SJCRH30 (cell line): ENCODE measurements at places on chromosomes 5 and 9. TPM values are rescaled to one million over a fixed set of nuclear protein-coding genes. Genes with fewer than 3 reads are reported as not detected.

Gene SHISAL2B
- total RNA-seq: not detected in 2 replicates

Gene SLC25A48
- total RNA-seq: not detected in 2 replicates

Gene PCDHGA11
- 1.3 and 1.4 TPM in 2 replicates for total RNA-seq

Gene TRMT10B
- total RNA-seq: 0.43 and 0.53 TPM in 2 replicates

Gene GBGT1
- 1.2 TPM in 2 replicates for total RNA-seq

Gene ZNF300
- total RNA-seq: 9.9 and 12.3 TPM in 2 replicates

Gene PCDH12
- 0.25 and 0.42 TPM in 2 replicates for total RNA-seq

Gene ZNF366
- 0.12 and 0.25 TPM in 2 replicates for total RNA-seq

Gene NR4A3
- total RNA-seq: 0.13 and 0.32 TPM in 2 replicates

Gene OR1Q1
- total RNA-seq: not detected in 2 replicates

Gene PCDHB13
- 3.0 and 3.2 TPM in 2 replicates for total RNA-seq

Gene MFAP3
- 48.2 and 55.6 TPM in 2 replicates for total RNA-seq

Gene GGTA1
- total RNA-seq: not detected in 2 replicates

Gene IL5
- not detected in 2 replicates for total RNA-seq

Gene OR2V1
- 0.10 TPM in 1 of 2 replicates, not detected in the other for total RNA-seq

Gene SHROOM1
- total RNA-seq: 1.6 and 2.5 TPM in 2 replicates

Gene PRUNE2
- total RNA-seq: 24.5 and 25.0 TPM in 2 replicates

Gene GAPT
- total RNA-seq: not detected in 2 replicates

Gene SLC36A2
- total RNA-seq: not detected in 2 replicates

Gene SEMA5A
- not detected in 2 replicates for total RNA-seq

Gene RMRP
- total RNA-seq: 8,654 and 17,072 TPM in 2 replicates

Gene FGF1
- not detected in 2 replicates for total RNA-seq

Gene PCDHGC4
- 3.4 and 3.6 TPM in 2 replicates for total RNA-seq

Gene NIPAL4
- total RNA-seq: not detected in 2 replicates

Gene IRX2
- total RNA-seq: 6.1 and 6.4 TPM in 2 replicates

Gene IFNB1
- not detected in 2 replicates for total RNA-seq

Gene P4HA2
- 75.5 and 77.7 TPM in 2 replicates for total RNA-seq

Gene RBM22
- total RNA-seq: 50.5 and 55.2 TPM in 2 replicates

Gene PCDHAC2
- 0.08 TPM in 1 of 2 replicates, not detected in the other for total RNA-seq

Gene SCGB3A1
- total RNA-seq: not detected in 2 replicates

Gene MYMK
- total RNA-seq: 1.1 and 2.0 TPM in 2 replicates

Gene SUSD3
- not detected in 2 replicates for total RNA-seq

Gene CDHR2
- not detected in 2 replicates for total RNA-seq

Gene ATP10B
- total RNA-seq: not detected in 2 replicates

Gene IFNA1
- not detected in 2 replicates for total RNA-seq

Gene CBY3
- not detected in 2 replicates for total RNA-seq

Gene C9orf153
- total RNA-seq: 0.43 and 0.55 TPM in 2 replicates

Gene WDR38
- not detected in 2 replicates for total RNA-seq

Gene CPLANE1
- total RNA-seq: 26.9 and 34.2 TPM in 2 replicates

Gene UBLCP1
- total RNA-seq: 26.4 and 28.7 TPM in 2 replicates

Gene PCDHGA2
- 0.71 and 1.0 TPM in 2 replicates for total RNA-seq

Gene PNPLA7
- total RNA-seq: 0.14 and 0.43 TPM in 2 replicates

Gene SLIT3
- total RNA-seq: 1.8 and 2.0 TPM in 2 replicates

Gene SPATA31C1
- 0.10 and 0.14 TPM in 2 replicates for total RNA-seq

Gene DMRTA1
- total RNA-seq: 1.4 and 1.6 TPM in 2 replicates

Gene PAEP
- not detected in 2 replicates for total RNA-seq

Gene PCDHGB3
- total RNA-seq: 5.2 and 7.4 TPM in 2 replicates

Gene COL15A1
- 7.5 and 7.6 TPM in 2 replicates for total RNA-seq

Gene NPR3
- 0.23 and 0.24 TPM in 2 replicates for total RNA-seq

Gene PCDHGA7
- 3.6 and 4.7 TPM in 2 replicates for total RNA-seq

Gene DPYSL3
- total RNA-seq: 42.2 and 42.7 TPM in 2 replicates

Gene FAM170A
- total RNA-seq: not detected in 2 replicates

Gene IL31RA
- 0.18 TPM in 1 of 2 replicates, not detected in the other for total RNA-seq

Gene ALDOB
- total RNA-seq: not detected in 2 replicates

Gene DNAI1
- 0.08 and 0.28 TPM in 2 replicates for total RNA-seq

Gene SLC9A3
- total RNA-seq: 2.4 and 2.5 TPM in 2 replicates

Gene TEK
- 1.7 and 2.3 TPM in 2 replicates for total RNA-seq

Gene CCDC152
- 0.20 and 0.23 TPM in 2 replicates for total RNA-seq

Gene DMRT3
- total RNA-seq: not detected in 2 replicates

Gene TRIM36
- 14.9 and 15.3 TPM in 2 replicates for total RNA-seq
